ENCODE measurements at places on chromosomes 1 and 21. TPM values are rescaled to one million over a fixed set of nuclear protein-coding genes. Genes with fewer than 3 reads are reported as not detected.

DNA sequence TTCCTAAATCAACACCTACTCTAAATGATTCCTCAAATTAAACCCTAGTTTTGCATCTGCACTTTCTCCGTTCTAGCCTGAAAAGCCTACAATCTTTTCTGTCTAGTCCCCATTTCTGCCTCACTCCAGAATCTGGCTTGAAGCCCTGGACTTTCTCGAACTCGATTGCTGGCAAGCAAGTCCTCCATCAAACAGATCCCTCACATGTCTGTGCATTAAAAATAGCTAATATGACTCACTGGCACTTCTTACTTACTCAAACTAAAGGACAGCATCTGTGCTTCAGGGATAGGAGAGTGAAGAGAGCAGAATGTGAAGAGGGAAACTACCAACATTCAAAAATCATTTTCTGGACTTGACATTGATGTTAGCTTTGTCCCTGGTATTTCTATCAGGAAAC is 51.8 kb upstream of the CXADR start:
- no peak for DNase-seq

DNA sequence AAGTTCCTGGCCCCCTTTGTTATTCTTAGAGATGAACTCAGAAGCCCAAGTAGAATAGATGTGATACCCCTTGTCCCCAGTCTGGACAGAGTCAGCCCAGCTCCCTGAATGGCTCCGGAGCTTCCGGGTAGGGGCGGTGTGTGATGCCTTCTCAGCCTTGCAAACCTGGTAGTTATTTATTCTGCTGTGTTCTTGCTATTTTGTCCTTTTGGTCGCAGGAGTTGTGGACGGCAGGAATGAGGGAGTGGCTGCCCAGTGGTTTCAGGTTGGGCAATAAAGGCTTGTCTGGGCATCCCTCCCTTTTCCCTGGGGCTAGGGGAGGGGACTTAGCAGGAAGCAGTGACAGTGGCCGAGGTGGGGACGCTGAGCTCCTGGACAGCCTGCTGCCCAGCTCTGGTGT is 2.8 kb downstream of the PTPRU start:
- no peak for DNase-seq

GRCh38 chr1:165894591-165894990 is 67.2 kb downstream of the UCK2 start:
- DNase-seq = no peak

- peak; percentile 70 for DNase-seq
These were observed 16.7 kb downstream of the CELA2B start for GRCh38 chr1:15492596-15492995.

DNA sequence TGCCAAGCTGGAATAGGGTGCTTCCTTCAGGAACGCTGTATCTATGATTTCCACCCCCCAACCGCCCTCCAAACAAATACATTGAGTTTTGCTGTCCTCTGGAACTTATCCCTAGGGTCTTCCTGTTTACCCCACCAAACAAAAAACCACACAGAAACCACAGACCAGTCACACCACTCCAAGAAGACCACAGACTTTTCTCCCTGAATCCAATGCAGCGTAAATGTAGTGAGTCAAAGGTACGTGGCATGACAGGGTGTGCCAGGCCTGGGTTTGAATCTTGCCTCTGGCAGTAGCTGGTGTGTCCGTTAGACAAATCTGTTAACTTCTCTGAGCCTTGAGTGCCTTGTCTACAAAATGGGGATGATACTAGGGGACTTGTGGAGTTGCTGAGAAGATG is 27.8 kb downstream of the ASAP3 start:
- no peak for DNase-seq

DNA sequence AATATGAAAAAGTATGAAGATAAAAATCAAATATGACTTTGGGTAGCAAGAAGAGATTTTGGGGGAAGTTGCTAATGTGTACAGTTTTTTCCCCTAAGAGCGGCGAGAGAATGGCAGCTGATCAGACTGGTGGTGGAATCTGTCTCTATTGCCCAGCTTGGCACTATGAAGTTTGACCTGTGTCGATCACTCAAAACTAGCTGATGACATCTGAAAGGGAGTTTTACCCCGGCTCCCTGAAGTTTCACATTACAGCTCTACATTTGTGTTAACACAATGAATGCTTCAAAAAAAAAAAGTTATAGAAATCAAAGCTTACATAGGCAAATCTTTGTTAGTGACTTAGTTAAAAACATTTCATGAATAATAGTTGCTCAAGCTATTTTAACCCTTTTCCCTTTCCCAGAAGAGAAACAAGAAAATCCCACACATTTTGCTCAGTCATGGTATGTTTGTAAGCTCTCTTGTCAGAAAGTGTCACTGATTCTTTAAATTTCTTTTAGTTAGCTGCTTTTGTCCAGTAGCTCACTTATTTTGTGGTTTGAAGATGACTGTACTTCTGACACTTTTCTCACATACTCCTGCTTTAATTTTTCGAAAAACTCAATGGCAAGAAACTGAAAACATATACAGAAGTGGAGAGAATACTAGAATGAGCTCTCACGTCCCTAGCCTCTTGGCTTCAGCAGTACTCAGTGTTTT is 41.3 kb downstream of the DYRK1A start:
- no peak for DNase-seq

GRCh38 chr1:99627615-99628014 is 18.3 kb upstream of the PALMD start:
- no peak for DNase-seq

DNA sequence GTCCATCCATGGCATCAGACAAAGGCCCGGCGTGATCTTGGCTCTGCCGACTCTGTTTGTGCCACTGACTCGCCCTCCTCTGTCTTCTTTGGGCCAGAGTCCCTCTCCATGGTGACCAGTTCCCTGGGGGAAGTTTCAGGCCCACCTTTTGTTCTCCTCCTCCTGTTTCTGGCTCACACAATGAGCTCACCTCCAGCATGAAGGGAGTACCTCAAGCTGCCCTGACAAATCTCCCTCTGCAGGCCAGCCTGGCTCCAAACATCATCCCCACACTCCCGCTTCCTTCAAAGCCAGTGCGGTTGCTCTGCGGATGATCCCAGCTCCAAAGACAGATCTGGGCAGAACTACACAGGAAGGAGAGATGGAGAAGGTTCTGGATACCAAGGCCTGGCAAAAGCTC is 576.6 kb downstream of the NPHP4 start:
- DNase-seq = no peak

DNA sequence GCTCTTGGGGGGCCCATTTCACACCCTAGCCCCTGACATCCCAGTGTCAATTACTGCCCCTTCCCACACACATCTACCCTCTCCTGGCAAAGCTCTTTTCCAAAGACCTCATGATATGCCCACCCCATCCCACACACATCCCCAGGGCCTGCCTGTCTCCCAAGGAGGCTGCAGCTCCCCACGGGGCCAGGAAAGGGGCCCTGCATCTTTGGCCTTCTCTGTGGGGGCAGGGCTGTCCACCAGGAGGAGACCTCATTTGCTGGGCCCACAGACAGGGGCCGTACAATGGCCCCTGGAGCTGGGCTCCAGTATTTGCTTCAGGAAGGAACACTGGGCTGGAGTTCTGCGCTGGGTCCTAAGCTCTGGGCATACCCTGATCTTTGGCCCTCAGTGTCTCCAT is 65.6 kb upstream of the RUNX3 start:
- DNase-seq = peak; percentile 23

- no peak for DNase-seq
These were observed 63.6 kb upstream of the ZC3H12A start for GRCh38 chr1:37410815-37411214.

GRCh38 chr1:116916533-116917445 is 7.1 kb downstream of the PTGFRN start:
- DNase-seq = no peak

- no peak for DNase-seq
These were observed 2.8 kb downstream of the GCLM start for GRCh38 chr1:93906480-93906879.

- DNase-seq = no peak
These were observed 25.6 kb downstream of the EFCAB7 start for GRCh38 chr1:63548877-63549276.

DNA sequence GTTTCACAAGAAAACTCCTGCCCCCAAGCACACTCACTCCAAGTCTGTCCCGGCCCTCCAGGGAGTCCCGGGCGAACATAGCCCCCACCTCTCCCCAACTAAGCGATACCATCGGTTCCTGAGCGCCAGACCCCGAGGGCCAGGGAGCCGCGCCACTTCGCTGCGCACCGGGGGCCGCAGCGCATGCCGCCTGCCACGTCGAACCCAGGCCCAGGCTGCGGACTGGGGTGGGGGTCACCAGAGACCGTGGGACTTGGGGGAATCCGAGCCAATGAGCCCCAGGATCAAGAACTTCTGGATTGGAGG is 801 bp downstream of the RSPO1 start:
- no peak for DNase-seq

DNA sequence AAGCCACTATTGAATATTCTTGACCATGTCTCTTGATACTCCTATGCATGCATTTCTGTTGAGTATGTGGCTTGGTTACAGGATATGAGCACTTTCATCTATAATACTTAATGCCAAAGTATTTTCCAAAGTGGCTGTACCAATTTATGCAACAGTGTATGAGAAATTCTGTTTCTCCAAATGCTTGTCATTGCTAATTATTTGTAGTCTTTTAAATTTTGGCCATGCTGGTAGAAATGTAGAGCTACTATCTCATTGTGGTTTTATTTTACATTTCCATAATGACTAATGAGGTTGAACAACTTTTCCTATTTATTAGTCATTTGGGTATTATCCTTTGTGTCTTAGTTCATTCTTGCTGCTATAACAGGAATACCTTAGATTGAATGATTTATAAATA is 71.4 kb upstream of the TSPAN2 start:
- DNase-seq = no peak

DNA sequence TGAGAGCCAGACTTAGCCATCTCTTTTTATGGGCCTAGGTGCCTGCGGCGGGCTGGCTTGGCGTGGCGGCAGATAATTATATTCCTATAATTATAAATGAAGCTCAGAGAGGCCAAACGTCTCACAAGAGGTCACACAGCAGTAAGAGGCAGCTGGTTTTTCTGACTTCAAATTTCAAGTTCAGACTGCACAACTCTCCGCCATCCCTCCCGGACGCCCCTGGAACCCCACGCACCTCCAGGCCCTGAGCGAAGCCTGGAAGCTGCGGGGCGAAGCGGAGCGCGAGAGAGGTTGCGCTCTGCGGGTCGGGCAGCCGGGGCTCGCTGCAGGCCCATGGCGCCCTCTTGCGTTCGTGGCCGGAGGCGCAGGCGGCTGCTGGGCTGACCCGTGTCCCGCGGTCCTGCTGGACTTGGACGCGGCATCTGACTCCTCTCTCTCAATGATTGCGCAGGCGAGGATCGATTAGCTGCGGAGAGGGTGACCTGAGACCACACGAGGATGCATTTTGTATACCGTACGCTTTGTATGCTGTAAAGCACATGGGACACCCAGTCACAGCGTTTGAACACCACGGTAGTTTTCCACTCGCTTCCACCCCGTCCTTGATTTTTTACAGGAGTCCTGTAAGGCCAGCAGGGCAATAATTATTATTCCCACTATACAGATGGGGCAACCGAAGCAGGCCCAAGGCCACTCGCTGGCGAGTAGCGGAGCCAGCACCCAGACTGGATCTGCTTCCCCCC is 272.7 kb downstream of the FOXD2 start:
- peak; percentile 90 for DNase-seq

DNA sequence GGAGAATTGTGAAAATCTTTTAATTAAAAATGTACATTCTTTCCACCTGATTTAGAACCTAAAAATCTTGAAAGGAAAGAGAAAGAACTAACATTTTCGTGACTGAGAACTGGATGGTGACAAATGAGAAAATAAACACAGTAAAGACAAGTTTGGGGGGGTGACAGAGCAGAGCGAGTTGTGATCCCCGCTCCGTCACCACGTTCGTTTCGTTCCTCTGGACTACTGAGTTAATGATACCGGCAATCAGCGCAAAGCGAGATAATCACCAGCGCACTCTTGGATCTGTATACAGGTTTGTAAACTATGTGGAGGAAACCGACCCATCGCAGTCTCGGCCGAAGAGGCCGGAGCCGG is 31.2 kb upstream of the CFAP126 start:
- DNase-seq = no peak

GRCh38 chr1:183365676-183366075 is 52.5 kb downstream of the NMNAT2 start:
- DNase-seq = no peak

DNA sequence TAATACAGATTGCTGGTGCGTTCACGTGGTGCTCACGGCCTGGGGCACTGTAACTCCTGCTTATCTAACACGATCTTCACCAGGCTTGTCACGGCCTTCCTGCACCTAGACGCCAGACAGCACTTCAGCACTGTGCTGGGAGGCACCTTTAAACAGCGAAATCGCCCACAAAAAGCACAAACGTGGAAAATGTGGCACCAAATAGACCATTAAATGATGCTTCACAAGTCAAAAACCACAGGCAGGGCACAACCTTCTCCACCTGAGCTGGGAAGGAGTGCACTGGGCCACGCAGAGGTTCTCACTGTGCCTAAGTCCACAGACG is 20.0 kb downstream of the IBA57 start:
- DNase-seq = no peak

GRCh38 chr1:83109692-83110091 is 889.2 kb downstream of the TTLL7 start:
- no peak for DNase-seq

DNA sequence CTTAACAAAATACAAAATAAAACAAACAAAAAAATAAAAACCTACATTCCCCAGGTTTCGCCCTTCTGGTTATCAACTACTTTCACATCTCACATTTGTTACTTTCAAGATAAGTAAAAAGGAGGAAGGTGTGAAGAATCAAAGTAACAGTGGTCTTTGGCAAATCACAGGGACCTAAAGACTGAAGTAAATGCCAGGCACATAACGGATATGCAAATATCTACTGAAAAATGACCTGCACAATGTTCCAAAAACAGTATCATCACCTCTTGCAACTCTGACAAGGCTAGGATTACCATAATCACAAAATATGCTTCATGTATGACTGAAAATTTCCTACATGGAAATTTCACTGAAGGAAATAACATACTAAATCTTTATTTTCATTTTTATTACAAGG is 29.3 kb downstream of the COP1 start:
- no peak for DNase-seq

GRCh38 chr1:224274970-224275626 is 54.9 kb downstream of the NVL start:
- no peak for DNase-seq

DNA sequence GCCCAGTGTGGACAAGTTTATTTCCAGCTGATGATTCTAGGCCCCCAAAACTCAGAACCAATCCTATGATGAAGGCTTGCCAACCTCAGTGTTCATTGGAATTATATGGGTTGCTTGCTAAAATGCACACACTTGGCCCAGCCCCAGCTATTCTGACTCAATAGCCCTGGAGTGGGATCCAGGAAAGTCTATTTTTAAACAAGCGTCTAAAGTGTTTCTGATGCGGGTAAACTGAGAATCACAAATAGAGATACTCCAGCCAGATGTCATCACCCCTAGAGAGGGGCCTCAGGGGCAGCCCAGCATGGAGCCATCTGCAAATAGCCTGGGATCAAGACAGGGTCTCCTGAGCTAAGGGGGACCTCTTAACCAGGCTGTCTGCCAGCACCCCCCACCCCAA is 46.0 kb downstream of the PKP1 start:
- no peak for DNase-seq

CCDC28B gene
- 33.2 TPM for total RNA-seq

HAO2 gene
- total RNA-seq = not detected

ABCA4 gene
- total RNA-seq = 0.55 TPM

TMPRSS3 gene
- total RNA-seq = not detected

TMEM59 gene
- total RNA-seq = 318 TPM

KPRP gene
- not detected for total RNA-seq

DNAJC6 gene
- total RNA-seq = 3.6 TPM

SLAMF7 gene
- total RNA-seq = 0.50 TPM

All from left ventricle myocardium superior (tissue), 1 donor.